ENCODE measurements at places on chromosomes 2 and 18.

GRCh38 chr2:19746611-19747309 lies 155.0 kb downstream of the TTC32 start:
- DNase-seq = no peak

DNA sequence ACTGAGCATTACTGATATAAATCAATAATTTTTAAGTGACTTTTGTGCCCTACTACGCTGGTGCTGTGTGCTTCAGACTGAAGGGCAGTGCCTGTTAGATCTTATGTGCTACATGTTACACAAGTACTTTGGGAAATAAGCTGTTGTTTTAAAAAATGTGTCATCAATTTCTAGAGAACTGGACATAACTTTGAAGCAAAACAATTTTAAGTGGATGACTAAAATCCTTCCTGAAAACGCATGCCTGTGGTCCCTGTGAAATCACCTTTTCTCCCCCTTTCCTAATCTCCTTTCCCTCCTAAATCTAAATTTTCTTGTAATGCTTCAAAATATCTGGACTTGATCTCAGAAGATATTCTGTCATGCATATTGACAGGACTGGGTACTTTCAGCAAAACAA lies 7.1 kb upstream of the IL1RL1 start:
- DNase-seq = no peak

DNA sequence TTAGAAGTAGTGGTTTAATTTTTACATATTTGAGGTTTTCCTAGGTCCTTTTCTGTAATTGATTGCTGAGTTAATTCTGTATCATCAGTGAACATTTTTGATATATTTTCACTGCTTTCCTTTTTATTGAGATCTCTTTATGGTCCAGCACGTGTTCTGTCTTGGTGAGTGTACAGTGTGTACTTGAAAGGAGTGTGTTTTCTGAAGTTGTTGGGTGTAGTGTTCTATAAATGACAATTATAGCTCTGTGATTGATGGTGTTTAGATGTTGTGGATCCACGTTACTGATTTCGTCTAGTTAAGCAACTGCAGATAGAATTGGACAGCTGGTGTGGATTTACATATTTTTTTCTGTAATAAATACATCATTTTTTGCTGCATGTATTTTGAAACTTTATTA lies 32.7 kb downstream of the AGFG1 start:
- no peak for DNase-seq

GRCh38 chr2:46525522-46526155 lies 46.3 kb downstream of the TMEM247 start:
- DNase-seq = no peak

DNA sequence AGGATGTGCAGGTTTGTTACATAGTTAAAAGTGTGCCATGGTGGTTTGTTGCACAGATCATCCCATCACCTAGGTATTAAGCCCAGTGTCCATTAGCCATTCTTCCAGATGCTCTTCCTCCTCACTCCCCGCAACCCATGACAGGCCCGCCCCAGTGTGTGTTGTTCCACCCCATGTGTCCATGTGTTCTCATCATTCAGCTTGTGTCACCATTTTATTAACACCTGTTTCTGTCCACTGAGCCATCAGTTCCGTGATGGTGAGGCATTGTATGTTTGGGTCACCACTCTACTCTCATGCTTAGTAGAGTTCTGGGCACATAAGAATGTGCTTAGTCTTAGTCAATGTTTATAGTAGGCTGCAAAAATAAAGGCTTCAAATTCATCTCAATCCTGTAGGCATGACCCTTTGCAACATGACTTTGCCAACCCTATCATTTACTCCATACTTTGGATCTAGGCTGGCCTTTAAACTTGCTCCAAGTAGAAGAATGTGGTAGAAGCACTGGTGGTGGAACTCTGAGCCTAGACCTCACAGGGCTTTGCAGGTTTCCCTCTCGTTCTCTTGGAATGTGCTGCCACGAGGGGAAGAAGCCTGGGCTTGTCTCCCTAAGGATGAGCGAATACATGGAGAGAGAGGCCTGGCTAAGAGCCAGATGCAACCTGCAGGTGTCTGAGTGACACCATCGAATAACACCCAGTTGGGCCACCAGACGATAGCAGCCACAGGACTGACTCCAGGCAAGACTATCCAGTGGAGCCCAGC lies 161.5 kb downstream of the NAPG start:
- DNase-seq = no peak

GRCh38 chr2:14907014-14907612 lies 274.6 kb downstream of the LRATD1 start:
- no peak for DNase-seq

- peak; percentile 13 for DNase-seq
These were observed 176.2 kb upstream of the ZC3H15 start for GRCh38 chr2:186309901-186310300.

DNA sequence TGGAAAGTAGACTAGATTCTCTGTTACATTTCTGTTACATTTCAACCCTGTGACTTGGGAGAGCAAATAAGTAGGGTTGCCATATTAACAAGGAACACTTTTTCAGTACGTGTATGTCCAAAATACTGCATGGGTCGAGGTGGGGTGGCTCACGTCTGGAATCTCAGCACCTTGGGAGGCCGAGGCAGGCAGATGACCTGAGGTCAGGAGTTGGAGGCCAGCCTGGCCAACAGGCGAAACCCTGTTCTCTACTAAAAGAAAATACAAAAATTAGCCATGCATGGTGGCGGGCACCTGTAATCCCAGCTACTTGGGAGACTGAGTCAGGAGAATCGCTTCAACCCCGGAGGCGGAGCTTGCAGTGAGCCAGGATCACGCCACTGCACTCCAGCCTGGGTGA lies 11.2 kb downstream of the SLC66A3 start:
- DNase-seq = no peak

GRCh38 chr2:57981083-57981768 lies 65.4 kb upstream of the VRK2 start:
- peak; percentile 5 for DNase-seq

DNA sequence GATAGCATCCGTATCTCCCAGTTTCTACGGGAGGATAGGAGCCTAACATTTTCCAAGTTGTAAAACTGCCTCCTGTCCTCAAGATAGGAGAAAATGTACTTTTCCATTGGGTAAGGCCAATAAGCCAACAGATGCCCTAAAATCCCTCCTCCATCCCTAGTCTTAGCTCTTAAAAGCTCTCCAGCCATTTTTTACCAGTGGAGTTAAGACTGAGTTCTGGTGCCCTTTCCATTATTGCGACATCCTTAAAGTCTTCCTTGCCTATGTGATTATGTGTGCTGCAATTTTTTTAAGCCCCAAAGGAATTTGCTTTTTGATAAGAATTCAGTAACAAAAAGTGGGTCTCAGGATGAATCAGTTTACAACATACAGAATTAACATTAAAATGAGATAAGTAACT lies 33.0 kb downstream of the LINC00305 start:
- peak; percentile 98 for DNase-seq

DNA sequence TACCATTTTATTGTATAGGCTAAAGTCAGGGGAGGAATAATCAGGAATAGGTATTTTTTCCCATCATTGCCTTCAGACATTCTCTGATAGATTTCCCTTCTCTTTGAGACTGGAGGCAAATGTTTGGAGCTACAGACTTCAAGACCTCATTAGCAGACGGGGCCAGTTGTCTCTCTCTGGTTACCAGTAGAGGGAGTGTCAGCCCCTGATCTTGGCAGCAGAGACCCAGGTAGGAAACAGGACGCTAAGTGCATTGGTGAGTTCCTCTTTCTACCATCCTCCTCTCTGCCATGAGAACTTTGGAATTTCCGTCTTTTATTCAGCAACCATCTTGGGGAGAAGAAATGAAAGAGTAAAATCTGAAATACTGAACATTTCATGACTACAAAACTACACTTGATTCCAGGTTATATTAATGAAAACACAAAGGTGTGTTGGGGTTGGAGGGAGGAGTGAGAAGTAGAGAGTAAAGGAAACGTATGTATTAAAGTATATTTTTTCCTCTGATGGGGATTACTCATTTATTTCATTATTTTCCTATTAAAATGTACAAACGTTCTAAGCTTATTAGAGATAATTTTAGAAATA lies 186.2 kb upstream of the GCFC2 start:
- DNase-seq = peak; percentile 21

GRCh38 chr2:60529785-60530627 lies 23.4 kb downstream of the BCL11A start:
- DNase-seq = no peak

- DNase-seq = no peak
These were observed 2797.2 kb upstream of the TEKT4 start for GRCh38 chr2:92073815-92074548.

- DNase-seq = no peak
These were observed 48.2 kb upstream of the FOXI3 start for GRCh38 chr2:88500691-88501090.

GRCh38 chr18:22872900-22873537 lies 60.1 kb upstream of the RBBP8 start:
- no peak for DNase-seq

GRCh38 chr2:215367662-215368492 lies 56.0 kb downstream of the ATIC start:
- no peak for DNase-seq

- DNase-seq = no peak
These were observed 215.8 kb upstream of the DTNA start for GRCh38 chr18:34494359-34494696.

DNA sequence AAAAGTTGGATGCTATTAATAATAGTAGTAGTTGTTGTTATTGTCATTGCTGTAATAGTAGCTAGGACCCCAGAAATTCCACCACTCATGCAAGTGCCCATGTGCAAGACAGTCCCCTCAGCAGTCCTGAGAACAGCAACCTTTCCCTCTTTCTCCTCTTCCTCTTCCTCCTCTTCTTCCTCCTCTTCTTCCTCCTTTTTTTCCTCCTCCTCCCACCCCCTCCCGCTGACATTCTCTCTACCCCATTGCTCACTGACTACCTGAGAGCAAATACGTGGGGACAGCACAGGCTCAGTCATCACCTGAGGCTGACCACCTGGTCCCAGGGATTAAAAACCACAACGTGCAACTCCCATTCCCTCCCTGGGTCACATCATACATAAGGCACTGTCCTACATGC lies 41.8 kb downstream of the SMAD7 start:
- DNase-seq = no peak

- DNase-seq = no peak
These were observed at the start of gene HOXD10 for GRCh38 chr2:176115883-176116813. HOXD10 (plus strand) TSS chr2:176116778; CDS start chr2:176116834, 56 bp downstream.

GRCh38 chr2:212294816-212295215 lies 243.8 kb downstream of the ERBB4 start:
- DNase-seq = no peak

DNA sequence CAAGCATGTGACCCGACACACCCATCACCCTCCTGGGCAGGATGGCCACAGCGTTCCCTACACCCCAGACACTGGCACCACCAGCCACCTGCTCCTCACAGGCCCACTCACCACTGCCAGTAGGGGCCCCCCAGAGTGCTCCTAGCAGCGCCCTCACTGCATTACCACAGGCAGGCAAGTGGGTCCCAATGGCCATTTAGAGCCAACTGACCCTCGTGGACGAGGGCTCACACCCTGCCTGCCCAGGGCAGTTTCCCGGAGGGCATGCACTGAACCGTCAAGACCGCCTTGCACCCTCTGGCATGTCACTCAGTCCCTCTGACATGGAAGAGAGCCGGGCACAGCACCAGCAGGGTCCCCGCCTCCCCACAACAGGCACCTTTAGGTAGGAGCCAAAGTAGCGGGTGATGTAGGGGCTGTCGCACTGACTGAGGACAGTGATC lies 7.3 kb downstream of the STK25 start:
- no peak for DNase-seq

GRCh38 chr2:239150125-239151011 lies 250.5 kb downstream of the HDAC4 start:
- DNase-seq = no peak

GRCh38 chr2:240154606-240155005 lies 14.1 kb upstream of the OTOS start:
- DNase-seq = no peak

- DNase-seq = no peak
These were observed 696.4 kb upstream of the ZNF804A start for GRCh38 chr2:183901931-183902330.

DNA sequence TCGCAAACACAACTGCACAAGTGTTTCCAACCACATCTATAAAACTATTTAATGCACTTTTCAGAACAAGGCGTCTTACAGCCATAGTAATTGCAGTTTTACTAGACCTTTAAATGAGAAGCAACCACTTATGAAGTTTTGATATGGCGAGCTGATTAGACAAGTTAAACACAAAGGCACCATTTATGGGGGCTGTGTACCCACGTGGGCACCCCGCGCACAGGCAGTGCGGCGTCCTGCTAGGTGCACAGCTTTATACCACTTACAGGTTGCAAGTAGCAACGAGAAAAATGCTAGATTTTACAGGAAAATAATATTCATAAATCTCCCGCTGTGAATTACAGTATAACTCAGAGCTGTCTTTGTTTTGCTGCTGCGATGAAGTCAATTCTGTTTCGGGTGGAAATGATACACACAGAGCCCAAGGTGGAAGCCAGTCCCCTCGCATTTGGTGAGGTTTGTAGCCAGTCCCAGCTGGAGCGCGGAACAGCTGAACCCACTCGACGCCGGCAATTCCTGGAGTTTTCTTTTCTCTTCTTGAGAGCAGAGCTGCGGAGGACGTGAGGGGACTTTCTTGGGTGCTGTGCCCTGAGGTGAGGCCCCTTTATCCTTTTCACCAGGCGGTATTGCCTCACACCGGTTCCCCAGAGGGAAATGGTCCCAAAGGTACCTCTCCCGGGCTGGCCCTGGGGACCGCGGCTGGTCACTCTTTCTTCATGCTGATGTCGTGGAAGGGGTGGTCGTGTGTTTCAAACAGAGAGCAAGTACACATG lies 76.7 kb downstream of the PTGR3 start:
- no peak for DNase-seq

GRCh38 chr2:8884812-8885211 lies 47.4 kb upstream of the KIDINS220 start:
- DNase-seq = no peak

- DNase-seq = no peak
These were observed 26.9 kb downstream of the ACADL start for GRCh38 chr2:210198326-210198725.

GRCh38 chr2:216555274-216555673 lies 56.6 kb downstream of the RPL37A start:
- peak; percentile 58 for DNase-seq

DNA sequence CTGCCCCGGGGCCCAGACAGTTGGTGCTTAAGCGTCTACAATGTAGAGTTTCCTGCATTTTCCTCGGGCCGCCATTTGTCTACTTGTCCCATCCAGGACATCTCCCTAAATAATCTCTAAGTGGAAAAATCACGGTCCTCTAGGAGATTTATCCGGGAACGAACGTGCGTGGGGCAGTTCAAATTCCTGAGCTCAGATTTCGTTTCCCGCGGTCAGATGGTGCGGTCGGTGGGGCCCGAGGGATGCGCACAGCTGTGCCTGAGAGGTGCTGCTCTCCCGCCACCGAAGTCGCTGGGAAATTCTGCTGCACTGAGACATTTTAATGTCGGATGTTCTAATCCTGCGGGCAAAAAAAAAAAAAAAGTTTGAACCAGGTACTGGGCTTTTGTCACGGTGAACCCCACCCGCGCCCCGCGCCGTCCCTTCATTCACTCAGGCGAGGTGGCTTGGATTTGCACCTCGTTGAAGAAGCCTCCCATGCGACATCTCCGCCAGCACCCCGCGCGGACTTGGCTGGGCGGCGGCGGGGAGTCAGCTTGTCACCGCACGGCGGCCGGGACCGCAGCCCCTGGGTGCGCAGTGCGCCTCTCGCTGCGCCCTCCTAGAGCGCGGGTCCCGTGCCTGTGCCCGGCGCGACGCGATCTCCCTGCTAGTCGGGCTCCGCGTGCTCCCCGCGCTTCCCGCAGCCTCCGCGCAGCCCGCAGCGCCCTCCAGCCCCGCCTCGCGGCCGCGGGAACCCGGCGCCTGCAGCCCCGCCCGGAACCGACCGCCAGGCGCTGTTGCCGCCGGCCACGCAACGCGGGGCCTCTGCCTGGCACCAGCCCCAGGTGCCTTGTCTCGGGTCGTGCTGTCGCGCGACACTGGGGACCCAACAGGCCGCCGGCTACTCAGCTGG lies 191.9 kb upstream of the TCF4 start:
- peak; percentile 36 for DNase-seq
